ENCODE measurements at places on chromosomes 7 and 10.

DNA sequence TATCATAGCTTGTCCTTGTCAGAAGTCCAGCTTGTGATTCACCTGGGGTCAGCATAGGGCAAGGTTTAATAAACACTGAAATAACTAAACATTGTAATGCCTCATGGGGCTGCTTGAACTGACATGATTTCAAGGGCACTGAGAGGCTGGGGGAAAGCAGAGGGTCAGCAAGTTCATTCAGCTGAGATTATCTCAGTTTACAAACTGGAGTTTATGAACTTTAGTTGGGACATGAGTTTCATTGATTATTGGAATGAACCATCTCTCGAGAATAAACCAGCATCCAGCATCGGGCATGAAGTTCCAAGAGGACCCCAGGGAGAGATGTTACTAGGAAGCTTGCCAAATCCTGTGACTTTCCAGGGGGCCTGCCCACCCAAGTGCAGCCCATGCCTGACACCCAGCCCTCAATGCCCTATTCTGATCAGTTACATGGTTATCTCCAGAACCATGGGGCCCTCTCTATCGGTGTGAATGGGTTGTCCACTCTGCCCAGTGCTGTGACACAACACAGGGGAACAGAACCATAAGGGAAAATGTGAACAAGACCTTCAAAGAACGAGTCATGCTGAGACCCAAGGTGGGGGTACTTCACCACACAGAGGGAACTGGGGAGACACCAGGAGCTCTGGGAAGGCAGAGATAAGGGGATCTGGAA lies 7.9 kb upstream of the CYP3A7 start:
- no peak for DNase-seq

DNA sequence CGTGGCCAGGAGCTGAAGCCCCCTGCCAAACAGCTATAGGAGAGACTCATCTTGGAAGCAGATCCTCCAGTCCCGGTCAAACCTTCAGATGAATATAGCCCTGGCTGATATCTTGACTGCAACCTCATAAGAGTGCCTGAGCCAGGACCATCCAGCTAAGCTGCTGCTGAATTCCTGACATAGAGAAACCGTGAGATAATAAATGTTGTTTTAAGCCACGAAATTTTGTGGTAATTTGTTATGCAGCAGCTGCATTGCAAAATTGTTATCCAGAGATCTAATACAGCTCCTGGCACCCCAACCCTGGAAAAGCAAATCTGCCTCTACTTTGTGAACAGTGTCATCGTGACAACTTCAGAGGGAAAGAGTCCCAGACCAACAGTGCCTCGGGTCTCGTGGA lies 119.9 kb downstream of the CREB5 start:
- DNase-seq = no peak

DNA sequence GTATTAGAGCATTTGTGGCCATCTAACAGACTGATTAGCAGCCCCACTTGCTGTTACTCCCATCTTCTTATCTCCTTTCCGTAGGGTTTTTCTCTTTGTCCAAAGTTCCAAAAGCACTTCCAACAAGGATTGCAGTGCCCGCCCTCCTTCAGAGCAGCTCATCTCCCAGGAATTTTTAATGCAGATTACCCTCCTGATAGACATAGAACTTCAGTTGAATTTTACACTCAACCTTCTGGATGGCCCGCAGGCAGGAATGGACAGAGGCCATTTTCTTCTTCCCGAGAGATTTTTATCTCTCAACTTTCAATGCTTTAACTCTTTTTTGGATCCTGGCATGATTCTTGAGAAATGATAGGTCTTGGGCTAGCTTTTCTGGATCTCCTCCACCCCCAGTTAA lies 23.3 kb downstream of the PRKG1 start:
- DNase-seq = no peak

- no peak for DNase-seq
Measured at GRCh38 chr7:128171342-128171918, 69.6 kb upstream of the LEP start.

DNA sequence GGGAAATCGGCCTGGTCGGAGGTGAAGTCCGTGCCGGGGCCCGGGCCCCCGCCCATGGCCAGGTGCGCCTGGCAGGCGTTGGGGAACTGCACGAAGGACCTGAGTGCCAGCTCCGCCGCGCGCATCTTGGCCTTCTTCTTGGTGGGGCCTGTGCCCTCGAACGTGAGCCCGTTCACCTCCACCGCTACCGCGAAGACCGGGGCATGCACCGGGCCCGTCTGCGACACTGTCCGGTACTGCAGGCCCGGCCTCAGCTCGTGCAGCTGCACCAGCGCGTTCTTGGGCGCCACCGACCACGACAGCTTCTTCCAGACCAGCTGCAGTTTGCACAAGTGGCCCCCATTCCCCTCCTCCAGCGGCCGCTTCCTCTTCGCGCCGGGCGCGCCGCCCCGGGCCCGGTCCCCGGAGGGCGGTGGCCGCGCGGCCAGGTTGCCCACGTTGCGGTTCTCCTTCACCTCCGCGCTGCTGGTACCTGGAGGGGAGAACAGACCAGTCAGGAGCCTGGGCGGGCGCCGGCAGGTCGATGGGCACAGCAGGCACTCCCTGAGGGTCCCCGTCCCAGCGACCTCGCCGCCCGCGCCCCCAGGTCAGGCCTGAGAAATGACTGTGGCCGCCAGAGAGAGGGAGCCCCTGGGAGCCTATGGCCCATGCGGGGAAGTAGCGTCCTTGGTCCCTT lies 307.4 kb downstream of the WDR37 start:
- DNase-seq = no peak

GRCh38 chr10:107418085-107418806 lies 253.7 kb upstream of the SORCS1 start:
- DNase-seq = no peak

DNA sequence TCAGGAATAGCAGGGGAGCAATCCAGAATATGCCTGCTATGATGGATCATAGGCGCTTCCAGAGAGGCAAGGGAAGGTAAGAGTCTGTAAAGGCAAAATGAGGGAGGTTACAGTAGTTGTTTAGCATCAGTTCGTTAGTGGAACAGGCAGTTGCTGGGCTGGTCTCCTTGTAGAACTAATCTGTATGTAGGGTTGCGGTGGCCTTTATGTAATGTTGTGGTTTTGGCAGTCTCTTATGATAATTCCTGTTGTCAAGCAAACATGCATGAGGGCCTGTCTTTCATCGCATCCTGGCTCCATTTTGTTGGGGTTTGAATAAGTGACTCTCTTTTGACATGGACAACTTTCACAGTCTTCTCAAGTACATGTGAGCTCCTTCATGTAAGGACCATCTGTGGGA lies 427.8 kb upstream of the LRGUK start:
- DNase-seq = no peak

DNA sequence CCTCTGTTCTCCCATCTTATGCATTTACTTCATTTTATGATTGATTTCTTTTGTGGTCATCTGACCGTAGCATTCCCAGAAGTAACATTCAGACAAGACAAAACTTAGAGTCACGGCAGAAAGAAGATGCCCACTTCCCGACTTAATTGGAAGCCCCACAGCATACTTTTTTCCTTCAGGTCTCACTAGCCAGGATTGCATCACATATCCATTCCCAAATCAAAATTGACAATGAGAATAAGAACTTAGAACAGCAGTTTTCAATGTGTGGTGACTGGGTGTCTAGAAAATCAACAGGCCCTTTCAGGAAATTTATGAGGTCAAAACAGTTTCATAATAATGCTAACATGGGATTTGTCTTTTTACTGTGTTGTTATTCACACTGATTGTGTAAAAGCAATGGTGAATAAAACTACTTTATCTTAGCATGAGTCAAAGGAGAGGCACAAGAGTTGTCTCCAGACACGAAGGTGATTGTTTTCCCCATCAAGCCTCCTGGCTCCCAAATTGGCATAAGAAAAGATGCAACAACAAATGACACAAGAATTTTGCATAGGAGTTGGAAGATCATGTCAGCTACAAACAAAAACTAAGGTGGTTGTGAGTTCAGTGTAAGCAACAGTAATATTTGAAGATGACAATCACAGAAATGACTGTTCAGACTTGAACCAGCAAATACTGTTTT lies 493.9 kb downstream of the HTR7 start:
- DNase-seq = no peak

GRCh38 chr10:32149252-32149955 lies 93.2 kb upstream of the KIF5B start:
- no peak for DNase-seq

DNA sequence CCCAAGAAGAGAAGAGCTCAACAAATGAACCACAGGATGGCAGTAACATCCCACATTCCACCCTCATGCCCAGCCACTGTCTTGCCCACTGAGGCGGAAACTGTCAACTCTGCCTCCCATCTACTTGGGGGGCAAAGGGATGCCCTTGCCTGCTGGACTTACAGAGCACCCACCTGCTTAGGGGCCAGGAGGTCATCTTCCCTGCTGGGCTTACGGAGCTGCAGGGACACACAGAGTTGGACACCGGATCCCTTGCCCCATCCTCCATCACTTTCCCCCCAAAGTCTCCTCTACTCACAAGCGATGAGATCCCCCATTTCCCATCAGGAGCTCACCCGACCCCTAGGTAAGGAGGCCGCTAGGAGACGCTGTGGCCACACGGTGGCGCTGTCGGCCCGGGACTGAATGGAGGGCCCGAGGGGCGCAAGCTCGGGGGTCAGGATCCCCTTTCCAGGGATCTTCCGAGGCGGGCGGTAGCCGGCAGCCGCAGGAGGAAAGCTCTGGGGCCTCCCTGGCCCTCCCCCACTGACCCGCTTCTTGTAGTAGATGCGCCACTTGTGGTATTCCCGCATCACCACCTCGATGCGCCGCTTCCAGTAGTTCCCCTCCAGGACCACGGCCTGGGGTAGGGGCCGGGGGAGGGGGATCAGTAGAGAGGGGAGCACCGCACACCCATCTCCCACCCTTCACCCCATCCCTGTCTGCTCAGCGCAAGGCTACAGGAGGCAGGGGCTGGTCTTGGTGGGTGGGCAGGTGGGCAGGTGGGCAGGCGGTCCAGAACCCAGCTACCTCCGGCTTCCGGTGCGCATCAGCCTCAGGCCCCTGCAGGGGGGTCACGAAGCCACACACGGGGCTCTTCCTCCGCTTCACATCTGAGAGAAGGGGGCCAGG lies 17.3 kb downstream of the MLXIPL start:
- peak; percentile 74 for DNase-seq
